Activated naive CD4-positive, alpha-beta T cell treated with anti-CD3 and anti-CD28 coated beads, Interleukin-2, amount 50 U/mL, for 72 hours (primary cell): ENCODE measurements at places on chromosomes 6 and 20. TPM values are rescaled to one million over a fixed set of nuclear protein-coding genes. Genes with fewer than 3 reads are reported as not detected.

GRCh38 chr6:79446006-79446405 lies 91.2 kb downstream of the LCA5 start:
- no peak for DNase-seq

Gene CTAGE9
- total RNA-seq, result not detected

Gene PRICKLE4
- 0.60 TPM for total RNA-seq

- DNase-seq, result no peak
These were observed 93.2 kb downstream of the IRF4 start for GRCh38 chr6:484746-485145.

DNA sequence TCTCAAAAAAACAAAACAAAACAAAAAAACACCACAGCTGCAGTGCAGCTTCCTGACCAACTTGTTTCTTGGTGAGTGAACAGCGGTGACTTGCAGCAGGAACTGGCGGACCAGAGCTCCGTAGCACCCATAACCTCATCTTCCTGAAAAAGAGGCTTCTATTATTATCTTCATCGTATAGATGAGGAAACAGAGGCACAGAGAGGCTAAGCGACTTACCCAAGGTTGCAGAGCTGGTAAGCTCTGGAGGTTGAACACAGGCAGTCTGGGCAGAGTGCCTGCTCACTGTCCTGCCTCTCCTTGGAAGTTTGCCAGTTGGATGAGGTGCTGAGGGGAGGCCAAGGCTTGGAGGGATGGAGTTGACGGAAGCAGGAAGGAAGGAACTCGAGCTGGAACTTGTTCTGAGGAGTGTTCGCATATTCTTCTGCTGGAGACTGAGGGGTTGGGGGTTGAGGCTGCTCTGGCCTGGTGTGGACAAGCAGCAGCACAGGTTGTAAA lies 47.9 kb upstream of the CCDC167 start:
- DNase-seq, result no peak

Gene PAK5
- total RNA-seq, result not detected

DNA sequence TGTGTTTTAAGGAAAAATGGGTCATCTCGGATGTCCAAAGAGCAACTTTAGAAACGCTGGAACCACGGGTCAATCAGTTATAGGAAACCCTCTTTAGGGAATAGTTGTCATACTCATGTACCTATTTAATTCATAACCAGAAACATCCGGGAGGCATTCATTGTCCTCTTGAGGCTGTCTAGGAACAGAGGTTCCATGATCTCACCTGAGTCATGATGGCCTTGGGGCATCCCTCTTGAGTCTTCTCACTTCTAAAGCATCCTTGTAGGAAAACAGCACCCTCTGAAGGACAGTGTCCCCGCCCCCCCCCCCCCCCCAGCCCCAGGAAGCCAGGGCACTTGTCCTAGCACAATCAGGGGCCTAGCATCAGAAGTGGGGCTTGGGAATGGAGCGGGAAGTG lies 46.3 kb upstream of the CDH4 start:
- no peak for DNase-seq

GRCh38 chr6:71621918-71622519 lies 264.3 kb upstream of the RIMS1 start:
- no peak for DNase-seq

DNA sequence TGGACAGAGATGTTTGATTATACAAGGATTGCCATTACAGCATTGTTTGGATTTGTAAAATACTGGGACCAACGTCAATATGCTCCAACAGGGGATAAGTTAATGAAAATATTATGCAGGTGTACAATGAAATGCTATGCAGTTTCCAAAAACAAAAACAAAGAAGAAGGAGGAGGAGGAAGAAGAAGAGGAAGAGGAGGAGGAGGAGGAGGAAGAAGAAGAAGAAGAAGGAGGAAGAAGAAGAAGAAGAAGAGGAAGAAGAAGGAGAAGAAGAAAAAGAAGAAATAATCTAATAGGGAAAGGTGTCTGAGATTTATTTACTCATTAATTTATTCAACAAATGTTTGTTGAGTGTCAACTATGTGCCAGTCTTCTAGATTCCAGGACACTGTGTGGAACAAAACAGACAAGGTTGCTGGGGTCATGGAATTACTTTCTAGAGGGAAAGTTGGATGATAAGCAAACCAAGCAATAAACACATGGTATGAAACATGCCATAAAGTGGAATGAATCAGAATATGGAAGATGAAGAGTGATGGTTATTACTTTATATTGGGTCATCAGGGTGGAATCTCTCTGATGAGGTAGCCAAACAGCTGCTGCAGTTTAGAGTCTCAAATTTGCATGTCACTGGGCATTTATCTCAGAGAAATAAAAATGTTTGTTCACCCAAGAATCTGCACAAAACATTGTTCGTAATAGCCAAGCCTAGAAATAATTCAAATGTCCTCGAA lies 6.3 kb upstream of the TRIM27 start:
- no peak for DNase-seq

GRCh38 chr6:165621940-165622339 lies 41.1 kb downstream of the PDE10A start:
- DNase-seq, result no peak

DNA sequence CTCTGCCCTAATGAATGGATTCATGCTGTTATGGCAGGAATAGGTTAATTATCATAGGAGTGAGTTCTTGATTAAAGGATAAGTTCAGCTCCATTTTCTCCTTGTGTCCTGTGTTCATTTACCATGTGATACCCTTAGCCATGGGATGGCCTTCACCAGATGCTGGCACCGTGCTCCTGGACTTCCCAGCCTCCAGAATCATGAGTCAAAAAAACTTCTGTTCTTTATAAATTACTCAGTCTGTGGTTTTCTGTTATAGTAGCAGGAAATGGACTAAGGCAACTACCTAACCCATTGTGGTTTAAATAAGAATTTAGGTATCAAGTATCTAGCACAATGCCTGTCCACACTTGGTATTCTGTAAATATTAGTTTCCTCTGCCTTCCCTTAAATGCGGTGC lies 223.5 kb downstream of the MEI4 start:
- DNase-seq, result no peak

- DNase-seq, result no peak
These were observed 13.3 kb downstream of the RALGAPA2 start for GRCh38 chr20:20699144-20699543.

DNA sequence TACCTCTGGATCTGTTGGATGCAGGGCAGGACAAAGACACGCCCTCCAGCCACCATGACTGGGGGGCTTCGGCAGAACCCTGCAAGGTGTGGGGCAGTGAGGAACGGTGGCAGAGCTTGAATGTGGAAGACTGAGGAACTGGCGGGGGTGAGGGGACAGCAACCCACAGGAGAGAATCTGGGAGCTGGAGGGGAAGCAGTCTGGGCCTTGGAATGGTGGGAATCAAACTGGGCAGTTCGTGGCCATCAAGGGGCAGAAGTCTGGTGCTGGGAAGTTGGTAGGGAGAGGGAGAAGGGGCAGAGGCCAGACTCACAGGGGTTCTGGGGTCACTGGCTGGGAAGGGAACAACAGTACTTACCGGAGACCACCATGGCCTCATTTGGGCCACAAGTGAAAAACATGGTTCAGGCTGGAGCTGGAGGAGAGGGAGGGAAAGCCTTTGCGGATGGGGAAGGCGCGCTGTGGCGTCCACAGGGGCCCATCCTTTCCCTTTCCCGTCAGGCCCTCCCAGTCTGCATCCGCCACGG lies 635 bp downstream of the FLOT1 start:
- no peak for DNase-seq

Gene SEL1L2
- not detected for total RNA-seq

Gene INSM1
- total RNA-seq, result 7.0 TPM

Gene BTN1A1
- 0.16 TPM for total RNA-seq

Gene OOEP
- not detected for total RNA-seq

DNA sequence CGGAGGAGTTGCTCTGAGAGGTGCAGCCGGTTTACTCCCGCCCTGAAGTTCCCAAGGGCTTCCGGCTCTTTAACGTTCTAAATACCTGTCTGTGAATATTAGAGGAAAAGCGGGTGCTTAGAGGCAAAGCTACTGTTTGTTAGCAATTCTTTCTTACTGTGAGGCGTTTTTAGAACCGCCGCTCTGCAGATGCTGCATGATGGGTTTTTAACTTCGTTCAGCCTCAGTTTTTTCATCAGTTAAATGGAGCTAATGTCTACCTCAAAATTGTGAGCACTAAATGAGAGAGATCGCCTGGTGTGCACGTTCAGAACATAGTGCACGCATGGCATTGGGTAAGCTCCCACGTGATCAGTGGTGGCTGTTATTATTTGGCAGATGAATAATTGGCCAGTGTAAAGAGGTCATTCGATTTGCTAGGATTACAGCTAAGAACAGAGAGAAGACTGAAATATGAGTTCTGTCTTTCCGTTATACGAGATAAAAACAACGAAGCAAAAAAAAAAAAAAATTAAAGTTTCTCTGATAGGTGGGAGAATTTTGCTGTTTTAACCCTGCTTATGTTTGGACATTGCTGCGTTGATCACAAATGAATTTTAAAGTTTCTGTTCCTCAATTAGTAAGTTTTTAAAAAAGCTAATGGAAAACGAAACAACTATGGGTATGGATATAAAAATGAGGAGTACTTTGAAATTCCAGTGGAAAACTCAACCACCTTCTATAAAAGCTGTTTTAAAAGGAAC lies 660 bp upstream of the TFB1M start:
- no peak for DNase-seq

Gene SLC26A8
- 0.25 TPM for total RNA-seq

Gene TXLNB
- total RNA-seq, result 0.32 TPM

GRCh38 chr20:63752411-63753101 lies 13.0 kb downstream of the SLC2A4RG start:
- DNase-seq, result no peak

- DNase-seq, result no peak
These were observed 727.9 kb upstream of the MAN1A1 start for GRCh38 chr6:120077489-120077888.

Gene HELZ2
- total RNA-seq, result 28.8 TPM

- DNase-seq, result no peak
These were observed 139.6 kb upstream of the SLC35B3 start for GRCh38 chr6:8574749-8575468.
